A549 (cell line): ENCODE measurements at places on chromosomes 7 and 10.
A peak's percentile ranks its signal among the peaks of the same experiment; 100 is the strongest.

DNA sequence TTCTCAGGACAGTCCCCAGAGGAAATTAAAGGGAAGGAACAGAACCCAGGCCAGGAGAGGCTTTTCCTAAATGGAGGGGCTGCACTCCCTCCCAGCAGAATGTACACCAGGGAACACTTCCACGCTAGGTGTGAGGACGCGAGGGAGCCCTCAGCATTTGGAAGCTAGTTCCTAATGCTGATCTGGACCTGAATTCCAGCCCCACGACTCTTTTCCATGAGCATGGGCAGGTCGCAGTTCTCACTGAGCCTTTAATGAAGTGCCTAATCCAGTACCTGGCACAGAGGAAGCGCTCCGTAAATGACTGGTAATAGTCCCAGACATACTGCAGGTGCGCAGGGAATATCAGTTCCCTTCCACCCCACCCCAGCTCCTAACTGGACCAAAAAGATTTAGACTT lies 1.1 kb downstream of the ALOX5 start:
- no peak for DNase-seq

- no peak for DNase-seq
These were observed 298.4 kb downstream of the PTPRN2 start for GRCh38 chr7:158289231-158289630.

- no peak for DNase-seq
These were observed 16.9 kb downstream of the VENTX start for GRCh38 chr10:133254421-133255120.

- no peak for DNase-seq
These were observed 254.1 kb upstream of the IGFBP3 start for GRCh38 chr7:46175221-46175620.

GRCh38 chr7:86282014-86282682 lies 361.6 kb upstream of the GRM3 start:
- DNase-seq: no peak

GRCh38 chr10:26368463-26368862 lies 69.7 kb upstream of the APBB1IP start:
- no peak for DNase-seq

DNA sequence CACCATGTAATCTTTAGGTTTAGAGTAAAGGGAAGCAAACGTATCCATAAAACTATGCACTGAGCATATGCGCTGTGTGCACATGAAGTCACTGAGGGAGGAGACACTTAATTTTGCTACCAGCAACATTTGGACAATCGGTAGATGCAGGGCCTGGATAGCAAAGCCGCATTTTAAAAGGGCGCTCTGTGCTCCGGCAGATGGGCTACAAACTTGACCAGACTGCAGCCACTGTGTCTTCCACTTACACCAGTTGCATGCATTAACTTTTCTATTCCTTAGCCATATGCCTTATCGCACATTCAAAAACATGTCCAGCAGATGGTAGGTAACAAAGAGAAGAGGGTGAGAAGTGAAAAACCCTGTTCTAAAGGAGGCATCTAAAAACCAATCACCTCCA lies 18.3 kb downstream of the FAM171A1 start:
- DNase-seq: no peak

DNA sequence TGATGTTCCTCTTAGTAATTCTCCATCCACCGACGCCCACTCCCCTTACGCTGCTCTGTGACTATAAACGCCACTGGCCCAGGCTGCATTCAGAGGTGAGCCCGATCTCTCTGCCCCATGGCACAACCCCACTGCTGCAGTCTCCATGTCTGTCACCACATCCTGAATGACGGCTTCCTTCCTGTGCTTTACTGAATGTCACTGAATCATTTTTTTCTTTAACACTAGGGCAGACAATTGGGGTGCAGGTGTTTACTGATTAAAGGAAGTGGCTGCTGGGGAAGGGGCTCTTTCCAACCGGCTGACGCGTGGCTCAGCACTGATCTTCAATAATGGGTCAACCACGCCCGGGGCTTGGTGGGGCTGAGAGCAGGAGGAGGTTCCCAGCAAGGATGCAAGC lies 208.3 kb downstream of the USP6NL start:
- no peak for DNase-seq

DNA sequence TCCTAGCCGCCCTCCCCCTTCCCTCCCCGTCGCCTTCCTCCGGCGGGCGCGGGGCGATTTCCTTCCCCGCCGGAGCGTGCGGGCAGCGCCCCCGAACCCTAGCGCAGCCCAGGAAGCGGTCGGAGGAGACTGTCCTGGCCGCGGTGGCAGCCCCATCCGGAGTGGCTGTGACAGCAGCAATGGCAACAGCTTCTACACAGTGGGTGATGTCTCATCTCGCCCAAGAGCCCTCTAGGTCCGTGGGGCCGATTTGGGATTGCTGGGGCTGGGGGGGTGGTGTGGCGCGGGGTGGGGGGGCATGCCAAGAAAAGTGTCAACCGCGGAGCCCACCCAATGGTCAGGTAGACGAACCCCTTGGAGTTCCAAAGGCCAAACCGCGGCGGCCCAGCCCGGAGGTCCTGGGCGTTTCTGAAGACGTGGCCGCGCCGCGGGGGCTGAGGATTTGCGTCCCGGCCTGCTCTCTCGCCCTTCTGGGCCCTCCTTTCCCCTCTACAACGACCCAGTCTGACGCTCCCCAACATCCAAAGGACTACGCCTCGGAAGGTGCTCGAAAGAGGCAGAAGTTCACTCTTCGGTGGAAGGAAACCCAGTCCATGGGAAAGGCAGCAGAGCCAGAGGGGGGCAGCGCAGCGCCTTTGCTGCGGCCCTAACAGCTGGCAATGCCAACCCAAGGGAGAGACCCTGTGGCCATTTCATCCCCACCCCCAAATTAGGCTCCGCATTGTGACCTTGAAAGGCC lies 603 bp upstream of the TWIST1 start:
- no peak for DNase-seq

- DNase-seq: no peak
These were observed 422.7 kb downstream of the SORCS3 start for GRCh38 chr10:105063796-105064195.

DNA sequence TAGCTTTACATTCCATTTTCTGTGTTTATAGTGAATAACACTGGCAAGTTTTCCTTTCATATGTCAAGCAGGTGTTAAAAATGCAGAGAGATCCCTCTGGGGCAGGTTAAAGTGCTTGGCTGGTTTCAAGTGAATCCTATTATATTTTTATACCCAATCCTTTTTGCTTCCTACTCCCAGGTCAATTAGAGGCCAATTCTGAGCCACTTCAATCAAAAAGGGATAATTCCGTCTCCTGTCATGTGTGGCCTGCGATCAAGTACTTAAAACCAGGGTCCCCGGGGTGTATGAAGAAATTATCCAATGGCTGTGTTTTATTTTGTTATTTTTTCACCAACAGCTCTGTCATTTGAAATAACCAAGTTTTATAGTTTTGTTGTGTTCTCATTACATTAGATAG lies 313.2 kb downstream of the PRPF18 start:
- no peak for DNase-seq

- no peak for DNase-seq
These were observed 14.3 kb upstream of the RET start for GRCh38 chr10:43062402-43063160.

DNA sequence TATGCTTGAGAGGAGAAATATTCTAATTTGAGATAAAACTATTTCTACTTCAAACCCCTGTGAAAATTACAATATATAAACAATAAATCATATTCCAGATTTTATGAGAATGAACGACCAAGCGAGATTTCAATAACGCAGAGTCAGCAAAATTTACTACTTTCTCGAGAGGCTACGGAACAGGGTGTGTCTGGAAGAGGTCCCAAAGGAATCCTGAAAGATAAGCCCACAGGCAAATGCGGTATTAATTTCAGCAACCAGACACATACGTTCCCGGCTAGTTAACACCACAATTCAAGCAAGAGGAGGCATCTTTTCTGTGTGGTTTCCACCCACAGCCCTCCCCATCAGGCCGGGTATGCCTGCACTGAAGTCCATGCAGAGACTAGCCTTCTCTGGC lies 26.4 kb downstream of the BEND7 start:
- no peak for DNase-seq

DNA sequence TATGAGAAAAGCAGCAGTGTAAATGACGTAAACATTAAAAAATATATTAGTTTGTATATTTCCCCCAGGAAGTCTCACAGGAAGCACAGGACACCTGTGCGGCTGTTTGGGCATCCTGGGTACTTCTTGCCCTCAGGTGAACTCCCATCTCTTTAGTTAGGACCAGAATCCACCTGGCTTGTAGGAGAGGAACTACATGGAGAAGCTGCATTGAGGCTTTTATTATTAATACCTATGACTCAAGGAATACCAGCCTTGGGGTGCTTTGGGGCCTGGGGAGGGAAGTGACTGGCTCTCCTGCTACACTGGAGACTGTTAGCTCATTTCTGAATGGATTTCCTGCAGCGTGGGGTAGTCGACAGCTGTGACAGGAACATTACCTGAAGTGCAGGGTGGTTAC lies 40.0 kb upstream of the GSDME start:
- no peak for DNase-seq

GRCh38 chr10:4687397-4687796 lies 138.6 kb upstream of the AKR1E2 start:
- no peak for DNase-seq

DNA sequence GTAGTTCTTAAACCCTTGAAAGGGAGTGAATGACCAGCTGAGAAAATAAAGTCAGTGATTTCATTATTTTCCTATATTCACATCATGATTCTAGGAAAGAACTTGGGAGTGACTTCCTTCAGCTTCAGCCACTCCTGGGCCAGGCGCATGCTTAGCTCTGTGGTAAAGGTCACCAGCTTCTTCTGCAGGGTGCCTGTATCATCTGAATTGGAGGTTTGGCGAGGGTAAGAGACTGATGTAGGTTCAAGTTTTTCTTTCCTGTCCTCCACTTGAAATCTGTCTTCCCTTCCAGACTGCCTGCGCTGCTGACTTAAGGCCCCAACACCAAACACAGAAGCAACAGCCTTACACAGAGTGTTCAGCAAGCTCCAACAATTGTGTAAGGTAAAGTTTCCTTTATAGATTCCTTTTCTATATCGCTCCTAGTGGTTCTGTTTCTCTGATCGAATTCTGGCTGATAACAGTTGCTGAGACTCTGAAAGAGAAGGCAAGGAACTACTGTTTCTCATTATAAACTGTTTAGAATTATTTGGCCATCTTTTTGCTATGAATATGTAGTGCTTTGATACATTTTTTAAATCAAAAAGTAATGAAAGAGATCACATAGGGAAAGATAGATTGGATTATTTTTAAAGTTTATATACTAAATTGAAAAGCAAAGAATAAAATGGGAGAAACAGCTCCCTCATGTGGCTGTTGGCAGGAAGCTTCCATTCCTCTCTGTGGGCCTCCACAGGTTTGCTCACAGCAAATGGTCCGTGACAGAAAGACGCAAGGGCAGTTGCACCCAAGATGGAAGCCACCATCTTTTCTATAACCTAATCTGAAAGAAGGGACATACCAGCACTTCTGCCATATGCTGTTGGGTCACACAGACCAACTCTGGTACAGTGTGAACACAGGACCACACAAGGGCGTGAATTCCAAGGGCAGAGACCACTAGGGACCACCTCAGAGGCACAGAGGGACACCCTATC lies 14.0 kb downstream of the GATAD1 start:
- peak; percentile 61 for DNase-seq

- DNase-seq: no peak
These were observed 75.1 kb downstream of the HGF start for GRCh38 chr7:81694711-81695110.

- DNase-seq: no peak
These were observed 5.5 kb downstream of the TACC2 start for GRCh38 chr10:121994429-121994941.

DNA sequence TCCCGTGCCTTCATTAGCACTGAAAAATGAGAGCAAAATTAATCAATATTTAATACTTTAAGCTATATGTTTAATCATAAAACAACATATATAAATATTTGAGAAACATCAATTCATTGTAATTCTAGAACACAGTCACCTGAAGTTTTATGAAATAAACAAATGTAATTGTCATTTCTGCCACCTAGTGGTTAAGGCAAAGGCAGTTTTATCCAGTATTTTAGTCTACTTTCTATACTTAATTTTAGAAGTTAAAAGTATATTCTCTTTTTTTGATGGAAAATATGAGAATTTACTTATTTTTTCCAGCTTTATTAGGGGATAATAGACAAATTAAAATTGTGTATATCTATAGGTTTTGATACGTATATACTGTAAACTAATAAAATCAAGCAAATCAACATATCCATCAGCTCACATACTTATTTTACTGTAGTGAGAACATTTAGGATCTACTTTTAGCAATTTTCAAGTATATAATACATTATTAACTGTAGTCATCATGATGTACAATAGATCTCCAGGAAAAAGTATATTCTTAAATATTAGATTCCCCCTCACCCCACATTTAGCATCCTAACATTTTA lies 16.9 kb downstream of the PCGF6 start:
- peak; percentile 35 for DNase-seq

DNA sequence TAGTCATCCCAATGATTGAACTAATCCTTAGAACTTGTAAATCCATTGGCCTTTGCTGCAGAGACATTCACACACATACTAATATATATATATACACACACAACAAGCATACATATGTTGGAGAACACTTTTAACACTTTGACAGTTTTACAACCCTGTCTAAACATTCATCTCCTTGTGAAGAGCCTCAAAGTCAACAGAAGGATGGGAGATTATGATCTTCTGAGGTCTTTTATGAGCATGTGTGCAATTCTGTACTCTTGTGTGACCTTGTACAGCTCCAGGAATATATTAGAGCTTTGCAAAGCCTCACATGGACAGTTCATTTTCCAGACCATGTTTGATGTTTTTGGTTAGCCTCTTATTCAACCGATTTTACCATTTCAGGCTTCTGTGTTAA lies 589.0 kb downstream of the NXPH1 start:
- no peak for DNase-seq

GRCh38 chr10:14179251-14179650 lies 151.5 kb downstream of the FRMD4A start:
- DNase-seq: no peak

GRCh38 chr7:128937647-128938543 lies at the start of gene IRF5:
Gene IRF5 (plus strand): TSS chr7:128937927. CDS start chr7:128942082, 4,155 bp downstream.
- DNase-seq: peak; percentile 37

GRCh38 chr7:101506531-101506930 lies 122.6 kb downstream of the MYL10 start:
- no peak for DNase-seq

- no peak for DNase-seq
These were observed 32.0 kb upstream of the CRTAC1 start for GRCh38 chr10:98062424-98062823.

DNA sequence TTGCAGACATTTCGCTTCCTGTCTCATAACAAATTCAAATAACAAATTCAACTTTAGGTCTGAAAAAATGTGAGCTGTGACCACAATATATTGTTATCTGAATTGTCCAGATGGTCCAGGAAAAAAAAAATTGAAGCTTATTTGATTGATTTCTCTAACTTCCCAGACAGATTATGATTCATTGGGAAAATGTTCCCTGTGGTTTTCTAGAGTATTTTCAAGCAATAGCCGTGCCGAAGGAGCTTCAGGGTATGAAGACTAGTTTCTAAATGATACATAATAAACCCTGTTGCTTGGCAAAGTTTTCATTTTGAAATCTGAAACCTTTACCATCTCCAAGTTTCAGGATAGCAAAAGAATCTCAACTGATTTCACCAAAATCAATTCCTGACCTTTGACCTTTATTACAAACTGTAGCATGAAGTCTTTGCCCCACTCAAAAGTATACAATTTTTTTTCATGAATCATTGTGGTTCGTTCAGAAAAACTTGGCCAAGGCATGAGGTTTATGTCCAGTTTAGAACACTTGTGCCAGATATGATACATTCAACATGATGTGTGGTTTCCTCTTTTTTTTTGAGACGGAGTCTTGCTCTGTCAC lies 109.9 kb downstream of the JCAD start:
- no peak for DNase-seq
